IPS DF 6.9 (cell line): ENCODE measurements at places on chromosomes 1 and 21.
A peak's percentile ranks its signal among the peaks of the same experiment; 100 is the strongest.

DNA sequence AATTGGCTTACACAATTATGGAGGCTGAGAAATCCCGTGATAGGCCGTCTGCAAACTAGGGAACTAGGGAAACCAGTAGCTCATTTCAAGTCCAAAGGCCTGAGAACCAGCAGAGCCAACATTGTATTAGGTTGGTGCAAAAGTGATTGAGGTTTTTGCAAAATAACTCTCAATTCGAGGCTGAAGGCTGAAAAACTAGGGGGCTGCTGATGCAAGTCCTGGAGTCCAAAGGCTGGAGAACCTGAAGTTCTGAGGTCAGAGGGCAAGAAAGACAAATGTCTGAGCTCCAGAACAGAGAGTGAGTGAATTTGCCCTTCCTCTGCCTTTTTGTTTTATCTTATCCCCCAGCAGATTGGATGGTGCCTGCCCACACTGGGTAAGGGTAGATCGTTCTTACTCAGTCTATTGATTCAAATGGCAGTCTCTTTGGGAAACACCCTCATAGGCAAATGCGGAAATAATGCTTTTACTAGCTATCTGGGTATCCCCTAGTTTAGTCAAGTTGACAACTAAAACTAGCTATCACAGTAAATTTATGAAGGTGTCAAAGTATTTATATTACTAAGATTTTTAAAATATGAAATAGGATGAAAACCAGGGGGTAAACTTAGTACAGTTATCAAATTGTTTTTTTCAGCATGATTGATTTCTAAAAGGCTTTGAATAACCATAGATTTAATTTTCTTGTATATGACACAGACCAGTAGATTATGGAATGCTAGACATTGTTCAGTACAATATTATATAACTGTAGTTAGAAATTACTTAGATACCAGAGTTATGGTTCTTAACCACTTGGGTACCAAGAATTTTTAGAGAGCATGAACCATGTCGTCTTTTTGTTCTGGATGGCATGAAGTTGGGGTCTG lies 15.4 kb downstream of the RABGAP1L start:
- DNase-seq = no peak

DNA sequence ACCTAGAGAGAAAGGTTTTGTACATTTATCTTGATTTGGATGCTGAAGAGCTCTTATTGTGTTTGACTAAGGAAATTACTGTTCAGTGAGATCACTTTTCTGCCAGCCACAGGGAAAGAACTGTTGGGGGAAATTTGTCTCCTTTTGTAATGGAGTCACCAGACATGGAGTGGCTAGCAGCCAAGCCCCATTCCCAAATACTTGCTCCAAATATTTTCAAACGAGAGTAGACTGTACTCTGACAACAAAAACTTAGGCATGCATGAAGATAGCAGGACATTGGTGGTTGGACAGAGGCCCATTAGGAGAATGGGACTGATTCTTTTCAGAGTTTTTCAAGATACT lies 21.1 kb downstream of the IPO9 start:
- no peak for DNase-seq

- DNase-seq = no peak
These were observed 59.6 kb downstream of the EXTL2 start for GRCh38 chr1:100834777-100835660.

DNA sequence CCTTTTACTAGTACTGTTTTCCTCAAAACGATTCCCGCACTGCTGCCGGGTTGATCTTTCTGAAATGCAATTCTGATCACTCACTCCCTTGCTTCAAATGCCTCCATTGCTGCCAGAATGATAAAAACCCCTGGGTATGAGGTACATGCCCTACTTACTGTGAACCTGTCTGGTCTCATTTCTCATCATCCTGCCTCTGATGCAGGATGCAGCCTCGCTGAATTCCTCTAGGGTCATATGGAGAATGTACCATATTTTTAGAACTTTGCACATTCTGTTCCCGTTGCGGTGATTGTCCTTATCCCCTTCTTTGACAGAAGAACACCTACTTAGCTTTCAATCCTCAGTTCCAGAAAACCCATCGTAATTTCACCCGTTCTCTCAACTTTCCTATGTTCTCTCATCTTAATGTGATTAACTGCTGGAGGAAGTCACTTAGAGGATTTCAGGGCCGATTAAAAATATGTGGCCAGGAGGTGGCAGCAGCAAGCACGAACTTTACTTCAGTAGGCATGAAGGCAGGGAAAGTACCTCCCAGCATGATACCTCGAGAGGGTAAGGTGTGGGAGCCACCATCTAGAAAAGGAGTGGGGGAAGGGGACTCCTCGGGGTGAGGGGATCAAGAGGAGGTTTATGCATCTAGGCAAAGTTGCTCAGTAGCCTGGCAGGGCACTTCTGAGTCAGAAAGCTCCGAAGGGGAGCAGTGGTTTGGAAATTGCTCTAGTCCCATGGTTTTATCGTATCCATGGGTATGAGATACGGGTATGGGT lies 361.5 kb upstream of the ZP4 start:
- DNase-seq = peak; percentile 76

DNA sequence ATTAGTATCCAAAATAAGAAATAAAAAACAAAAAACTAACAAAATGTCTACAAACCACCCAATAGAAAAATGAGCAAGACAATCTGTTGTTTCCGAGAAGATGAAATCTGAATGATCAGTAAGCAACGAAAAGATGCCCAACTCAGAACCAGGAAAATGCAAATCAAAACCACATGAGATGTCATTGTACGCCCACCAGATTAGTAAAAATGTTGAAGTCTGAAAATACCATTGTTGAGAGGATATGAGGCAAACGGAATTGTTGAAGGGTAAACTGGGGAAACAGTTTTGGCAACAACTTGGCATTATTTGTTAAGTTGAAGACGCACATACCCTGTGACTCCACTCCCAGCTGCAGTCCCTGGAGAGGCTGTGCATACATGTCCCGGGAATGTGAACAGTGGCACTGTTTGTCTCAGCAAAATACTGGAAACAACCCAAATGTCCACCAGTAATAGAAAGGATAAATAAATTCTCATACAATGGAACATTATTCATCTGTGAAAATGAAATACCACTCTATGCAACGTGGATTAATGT lies 10.6 kb downstream of the ZBTB17 start:
- no peak for DNase-seq

- no peak for DNase-seq
These were observed 107.2 kb downstream of the PRDM2 start for GRCh38 chr1:13807209-13807608.
